ENCODE measurements at places on chromosomes 5 and 9.

GRCh38 chr5:121573721-121574382, 277.8 kb upstream of the FTMT start:
- no peak for DNase-seq

GRCh38 chr5:149561848-149562247, 10.6 kb upstream of the CSNK1A1 start:
- DNase-seq = peak; percentile 52

DNA sequence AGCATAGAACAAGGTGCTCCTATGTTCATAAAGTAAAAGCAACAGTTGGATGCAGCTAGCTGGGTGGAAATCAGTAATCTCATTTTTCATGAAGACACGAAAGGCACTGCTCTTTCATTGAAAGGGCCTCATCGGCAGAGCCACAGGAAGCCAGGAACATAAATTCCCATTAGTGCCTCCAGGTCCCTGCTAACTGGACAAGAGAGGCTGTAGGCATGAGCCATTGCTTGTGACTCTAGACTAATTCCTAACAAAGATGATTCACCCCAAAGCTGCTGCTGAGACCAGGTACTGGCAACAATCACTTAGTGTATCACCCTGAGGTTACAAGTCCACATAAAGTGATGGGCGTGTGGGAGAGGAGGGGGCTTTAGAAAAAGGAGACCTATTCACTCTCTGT, 141.8 kb downstream of the BRINP1 start:
- no peak for DNase-seq

DNA sequence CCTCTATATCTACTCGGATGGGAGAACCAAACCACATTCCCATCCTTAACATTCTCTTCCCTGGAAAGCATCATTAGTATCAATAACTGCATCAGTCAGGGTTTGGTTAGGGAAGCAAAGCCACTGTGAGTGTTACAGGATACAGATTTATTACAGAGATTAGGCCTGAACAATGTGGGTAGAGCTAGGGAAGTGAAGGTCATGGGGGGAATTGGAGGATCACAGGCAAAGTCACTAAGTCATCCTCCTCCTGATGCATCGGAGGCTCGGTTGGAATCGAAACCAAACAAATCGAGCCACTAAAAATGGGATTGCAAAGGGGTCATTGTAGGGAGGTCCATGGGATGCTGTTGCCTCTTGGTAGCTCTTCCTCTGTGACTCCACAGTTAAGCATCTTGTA, 61.8 kb upstream of the ZBTB43 start:
- no peak for DNase-seq

DNA sequence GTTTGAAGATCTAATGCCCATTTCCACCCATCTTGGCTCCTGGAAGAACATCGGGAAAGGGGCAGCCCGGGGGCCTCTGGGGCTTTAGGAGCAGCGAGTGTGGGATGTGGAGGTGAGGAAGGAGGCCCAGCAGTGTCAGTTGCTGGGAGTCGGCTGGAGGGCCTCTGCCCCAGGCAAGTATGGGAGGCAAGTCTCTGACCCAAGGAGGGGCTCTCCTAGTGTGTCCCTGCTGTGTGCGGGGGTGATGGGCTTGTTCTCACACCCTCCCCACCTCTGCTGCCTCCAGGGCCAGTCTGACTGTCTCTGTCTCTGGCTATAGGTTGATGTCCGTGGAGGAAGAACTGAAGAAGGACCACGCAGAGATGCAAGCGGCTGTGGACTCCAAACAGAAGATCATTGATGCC, 129.7 kb downstream of the DAB2IP start:
- no peak for DNase-seq

Data from MG63 (cell line).